SJCRH30 (cell line): ENCODE measurements at places on chromosomes 13 and 19. TPM values are rescaled to one million over a fixed set of nuclear protein-coding genes. Genes with fewer than 3 reads are reported as not detected.

RB1 gene
- total RNA-seq: 56.7 and 61.0 TPM in 2 replicates

- DNase-seq: no peak
Observed at GRCh38 chr13:62706048-62706447, 1290.4 kb upstream of the PCDH20 start.

DNA sequence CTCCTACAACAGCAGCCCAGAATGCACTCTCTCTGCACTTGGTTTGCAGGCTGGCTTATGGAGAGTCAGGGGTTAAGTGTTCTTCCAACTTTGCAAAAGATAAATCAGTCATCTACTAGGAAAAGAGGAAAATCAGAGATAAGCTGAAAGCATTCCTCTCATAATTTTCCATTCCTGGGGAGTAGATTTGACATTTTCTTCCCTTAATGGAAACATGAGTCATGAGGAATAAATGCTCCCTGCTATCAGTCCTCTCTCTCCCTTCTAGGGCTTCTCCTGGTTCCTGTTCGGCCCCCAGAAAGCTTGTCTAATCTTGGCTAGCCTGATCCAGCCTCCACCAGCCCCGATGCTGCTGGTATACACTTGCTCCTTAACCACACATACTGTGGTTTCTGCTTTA is 28.4 kb upstream of the ENOX1 start:
- no peak for DNase-seq

ZNF90 gene
- 7.9 and 11.4 TPM in 2 replicates for total RNA-seq

GRCh38 chr19:41000310-41000737 is 9.2 kb downstream of the CYP2B6 start:
- no peak for DNase-seq

DNA sequence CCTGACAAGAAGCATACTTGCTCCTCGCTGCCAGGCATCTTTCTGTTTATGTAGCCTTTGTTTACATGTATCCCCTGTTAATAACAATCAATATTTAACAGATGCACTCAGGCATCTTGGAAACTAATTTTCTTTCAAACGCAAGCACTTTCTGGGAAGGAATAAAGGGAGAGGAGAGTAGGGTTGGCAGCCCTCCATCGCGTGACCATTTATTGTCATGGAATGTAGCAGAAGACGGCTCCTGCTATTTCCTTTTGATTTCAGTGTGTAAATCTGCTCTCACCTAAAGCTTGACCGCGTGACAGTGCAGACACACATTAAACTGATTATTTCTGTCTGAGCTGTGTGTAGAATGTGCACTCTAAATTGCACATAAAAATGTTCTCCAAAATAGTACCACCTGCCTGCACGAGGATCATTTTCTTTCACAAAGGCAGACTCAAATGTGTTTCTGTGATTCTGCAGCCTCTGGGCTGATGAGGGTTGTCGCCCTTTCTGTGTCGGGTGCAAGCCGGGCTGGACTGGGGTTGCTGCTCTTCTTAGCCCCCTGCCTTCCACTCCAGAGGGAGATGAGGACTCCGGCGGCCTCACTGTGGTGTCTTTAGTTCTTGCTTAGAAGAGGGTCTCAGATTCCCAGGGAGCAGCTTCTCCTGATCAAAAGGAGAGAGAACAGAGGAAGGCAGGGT is 223.5 kb upstream of the MAB21L1 start:
- no peak for DNase-seq

GRCh38 chr13:98410612-98411011 is 166.3 kb downstream of the STK24 start:
- DNase-seq: no peak
